ENCODE measurements at places on chromosomes 4 and X. TPM values are rescaled to one million over a fixed set of nuclear protein-coding genes. Genes with fewer than 3 reads are reported as not detected.

- DNase-seq, result no peak
These were observed 136.1 kb upstream of the MAP9 start for GRCh38 chr4:155512817-155513216.

DNA sequence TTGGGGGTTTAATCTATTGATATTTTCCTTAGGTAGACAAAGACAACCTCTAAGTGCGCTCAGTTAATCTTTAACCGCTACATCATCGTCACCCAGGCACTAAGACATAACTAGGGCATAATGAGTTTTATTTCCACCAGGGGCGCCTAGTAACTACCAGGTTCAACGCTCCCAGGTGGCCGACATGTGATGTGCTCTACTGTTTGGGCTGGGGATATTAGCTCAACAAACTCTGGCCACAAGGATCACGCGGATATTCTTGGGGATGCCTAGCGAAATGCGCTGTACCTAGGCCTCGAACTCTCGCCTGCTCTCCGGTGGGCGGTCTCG, 915 bp upstream of the RAB33B start:
- DNase-seq, result peak; percentile 72

- DNase-seq, result no peak
These were observed 368.7 kb downstream of the GBA3 start for GRCh38 chr4:23061431-23061830.

GRCh38 chrX:45750639-45751038, 550.0 kb upstream of the DIPK2B start:
- no peak for DNase-seq

DNA sequence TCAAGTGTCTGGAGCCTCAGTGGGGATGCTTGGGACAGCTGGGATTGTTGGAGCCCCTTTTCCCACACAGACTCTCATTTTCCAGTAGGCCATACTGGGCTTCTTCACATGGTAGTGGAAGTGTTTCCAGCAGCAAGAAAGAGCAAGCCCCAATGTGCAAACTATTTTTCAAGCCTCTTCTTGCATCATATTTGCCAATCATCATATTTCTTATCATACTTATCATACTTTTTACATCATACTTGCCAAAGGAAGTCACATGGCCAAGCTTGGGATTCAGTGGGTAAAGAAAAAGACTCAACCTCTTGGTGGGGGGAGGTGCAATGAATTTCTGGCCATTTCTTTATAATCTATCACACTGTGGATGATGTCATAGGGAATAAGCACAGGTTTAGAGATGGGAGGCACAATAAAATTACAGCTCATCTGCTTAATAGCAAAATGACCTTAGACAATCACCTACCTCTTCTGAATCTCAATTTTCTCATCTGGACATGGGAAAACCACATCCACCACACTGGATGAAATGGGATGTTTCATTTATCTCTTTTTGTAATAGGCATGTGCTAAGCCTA, 174.2 kb downstream of the MID1IP1 start:
- no peak for DNase-seq

- no peak for DNase-seq
These were observed 571.9 kb downstream of the SPOCK3 start for GRCh38 chr4:166662266-166662843.

- DNase-seq, result no peak
These were observed 374.1 kb downstream of the FBXW7 start for GRCh38 chr4:152161676-152162330.

DNA sequence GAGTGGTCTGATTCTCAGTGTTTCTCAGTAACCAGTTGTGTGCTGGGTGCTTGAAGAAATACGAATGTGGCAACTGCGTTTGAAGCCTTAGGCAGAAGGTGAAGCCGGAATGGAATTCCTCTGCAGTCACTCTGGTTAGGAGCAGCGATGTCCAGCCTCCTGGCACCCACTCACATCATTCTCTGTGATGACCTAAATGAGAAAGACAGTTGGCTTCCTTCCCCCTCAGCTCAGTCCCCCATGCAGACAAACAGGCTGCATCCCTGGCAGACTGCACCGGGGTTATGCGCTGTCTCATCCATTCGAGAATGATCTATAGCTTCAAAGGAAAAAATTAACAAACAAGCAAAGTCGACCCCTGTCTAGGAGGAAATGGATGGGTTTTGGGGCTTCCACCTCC, 170.1 kb upstream of the SCML1 start:
- no peak for DNase-seq

DNA sequence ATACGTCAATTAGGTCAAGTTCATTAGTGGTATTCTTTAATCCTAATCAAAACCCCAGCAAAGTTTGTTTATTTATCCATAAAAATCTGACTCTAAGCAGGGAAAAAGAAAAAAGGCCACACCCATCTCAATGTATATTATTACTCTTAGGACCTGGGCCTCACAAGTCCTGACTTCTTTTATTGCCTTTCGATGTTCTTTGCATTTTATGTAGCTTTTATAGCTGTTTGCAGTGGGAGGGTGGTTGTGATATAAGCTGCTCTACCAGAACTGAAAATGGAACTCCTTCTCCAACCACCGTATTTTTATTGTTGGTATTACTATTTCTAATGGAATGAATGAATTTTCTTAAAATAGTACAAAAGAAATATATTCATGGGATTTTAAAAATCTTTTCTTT, 163.3 kb upstream of the FAM47C start:
- no peak for DNase-seq

DNA sequence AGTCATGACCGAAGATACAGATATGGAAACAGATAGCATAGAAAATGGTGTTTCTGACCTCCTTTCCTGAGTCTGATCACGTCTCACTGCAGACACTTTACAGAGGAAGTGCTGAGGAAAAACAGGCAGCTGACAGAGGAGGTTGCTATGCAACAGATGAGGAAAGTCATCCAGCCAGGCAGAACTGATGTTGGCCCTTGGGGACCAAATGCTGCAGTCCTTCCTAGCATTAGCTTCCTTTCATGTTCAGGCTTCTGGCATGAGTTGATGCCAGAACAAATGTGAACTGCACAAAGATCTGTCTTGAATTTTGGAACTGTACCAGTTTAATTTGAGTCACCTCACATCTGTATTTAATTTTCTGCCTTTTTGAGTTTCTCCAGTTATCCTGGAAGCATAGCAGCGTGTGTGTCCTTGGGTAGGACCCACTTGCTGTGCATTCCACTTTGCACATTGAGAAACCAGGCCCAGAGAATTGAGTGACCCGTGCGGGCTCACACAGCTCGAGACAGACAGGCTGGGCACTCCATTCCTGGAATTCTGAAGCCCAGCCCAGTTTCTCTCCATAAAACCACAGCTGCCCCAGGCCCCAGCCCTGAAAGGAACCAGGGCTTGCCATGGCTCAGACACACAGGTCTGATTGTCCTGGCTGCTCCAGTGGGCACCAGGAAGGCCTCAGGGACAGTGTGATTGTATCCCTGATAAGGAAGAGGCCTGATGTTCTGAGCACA, 1.4 kb upstream of the MAGED1 start:
- DNase-seq, result no peak

GRCh38 chr4:147546349-147546748, 65.5 kb downstream of the EDNRA start:
- no peak for DNase-seq

DNA sequence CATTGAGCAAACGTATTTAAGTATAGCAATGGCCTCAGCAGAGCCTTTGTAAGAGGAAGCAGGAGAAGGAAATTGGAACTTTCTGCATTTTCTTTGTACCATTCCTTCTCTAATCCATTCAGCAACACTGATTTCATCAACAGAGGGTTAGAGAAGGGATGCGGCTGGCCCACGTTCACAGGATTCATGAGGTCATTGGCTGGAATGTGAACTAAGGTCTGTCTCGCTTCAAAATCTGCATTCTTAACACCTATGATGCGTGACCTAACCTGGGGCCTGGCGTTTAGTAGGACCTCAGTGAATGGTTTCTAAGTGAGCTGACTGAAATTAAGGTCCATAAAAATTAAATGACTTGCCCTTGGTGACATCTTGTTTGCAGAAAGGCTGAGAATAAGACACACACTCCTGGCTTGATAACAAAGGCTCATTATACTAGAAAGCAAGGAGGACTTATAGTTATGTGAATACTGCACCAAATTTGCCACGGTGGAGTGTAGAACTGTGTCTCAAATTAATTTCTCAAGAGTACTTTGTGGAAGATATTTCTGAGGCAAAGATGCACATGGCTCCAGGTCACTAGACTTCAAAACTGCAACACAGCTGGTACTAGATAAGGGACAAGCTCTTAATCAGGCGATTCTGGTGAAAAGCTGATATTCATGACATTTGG, 25.4 kb downstream of the FGFBP1 start:
- no peak for DNase-seq

Gene AKAP4
- not detected for total RNA-seq

Gene SLC35A2
- total RNA-seq, result 12.3 TPM

Gene MAGEB2
- total RNA-seq, result 0.35 TPM

Gene PNMA5
- 0.22 TPM for total RNA-seq

Gene OCIAD1
- total RNA-seq, result 142 TPM

Gene ARHGAP24
- 4.5 TPM for total RNA-seq

Measured in H7 (cell line).